H7 (cell line): ENCODE measurements at places on chromosomes 12 and 14. TPM values are rescaled to one million over a fixed set of nuclear protein-coding genes. Genes with fewer than 3 reads are reported as not detected.

GRCh38 chr14:100271247-100271939, 32.4 kb downstream of the YY1 start:
- DNase-seq: no peak

The TPH2 gene
- total RNA-seq: 0.11 TPM in 1 of 2 replicates, not detected in the other

GRCh38 chr14:93592786-93593185, 162.0 kb downstream of the UNC79 start:
- DNase-seq: no peak

The PCK2 gene
- 73.7 and 80.1 TPM in 2 replicates for total RNA-seq

GRCh38 chr12:26153421-26154154, 28.8 kb upstream of the BHLHE41 start:
- no peak for DNase-seq

The NID2 gene
- 5.1 and 9.6 TPM in 2 replicates for total RNA-seq

The DEGS2 gene
- total RNA-seq: not detected in 2 replicates

GRCh38 chr12:42568952-42569915, 20.3 kb downstream of the PRICKLE1 start:
- DNase-seq: no peak

GRCh38 chr12:96240656-96241055, 46.5 kb downstream of the ELK3 start:
- no peak for DNase-seq

- DNase-seq: no peak
These were observed 591.0 kb upstream of the TMEM132C start for GRCh38 chr12:127675936-127676335.

- no peak for DNase-seq
These were observed 317.0 kb downstream of the FUT8 start for GRCh38 chr14:65729566-65729965.
